CD4-positive, alpha-beta T cell treated with Interleukin-10 for 1 hour (primary cell): ENCODE measurements at places on chromosomes 1 and 21.

DNA sequence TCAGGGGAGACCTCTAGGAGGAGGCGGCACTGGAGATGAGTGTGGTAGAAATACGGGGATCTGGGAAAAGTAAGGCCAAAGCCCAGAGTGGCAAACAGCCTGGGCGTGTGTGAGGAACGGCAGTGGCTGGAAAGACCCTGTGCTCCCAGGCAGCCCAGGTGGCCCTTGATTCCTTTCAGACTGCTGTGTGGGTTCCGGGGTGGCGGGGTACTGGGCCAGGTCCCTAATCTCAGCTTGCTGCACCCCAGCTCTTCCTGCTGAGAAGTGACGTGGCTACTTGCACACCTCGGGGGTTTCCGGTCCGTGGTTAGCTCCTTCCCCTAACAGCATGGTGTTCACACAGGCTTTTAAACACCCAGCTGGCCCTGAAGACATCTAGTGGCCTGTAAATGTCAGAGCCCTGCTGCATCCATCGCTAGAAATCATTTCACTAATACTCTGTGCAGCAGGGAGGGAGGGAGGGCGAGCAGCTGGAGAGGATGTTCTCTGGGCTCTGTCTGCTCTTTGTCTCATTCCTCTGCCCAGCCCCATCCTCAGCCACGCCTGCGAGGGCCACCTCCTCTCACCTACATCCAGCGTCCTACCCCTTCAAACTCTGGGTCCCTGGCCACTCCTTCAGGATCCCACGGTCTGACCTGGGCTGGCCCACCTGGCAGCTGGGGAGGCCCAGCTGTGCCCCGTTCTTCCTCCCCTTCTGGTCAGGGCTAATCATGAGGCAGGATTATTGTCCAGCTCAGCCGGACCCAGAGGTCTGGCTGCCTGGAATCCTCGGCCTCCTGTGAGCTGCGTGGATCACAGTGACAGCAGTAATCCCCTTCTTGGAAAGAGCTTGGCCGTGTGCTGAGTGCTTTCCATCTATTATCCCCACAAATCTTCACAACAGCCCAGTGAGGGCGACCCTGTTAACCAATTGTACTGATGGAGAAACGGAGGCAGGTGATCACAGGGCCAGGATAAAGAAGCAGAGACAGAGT, 7.2 kb downstream of the ZDHHC18 start:
- peak; percentile 96 for DNase-seq

DNA sequence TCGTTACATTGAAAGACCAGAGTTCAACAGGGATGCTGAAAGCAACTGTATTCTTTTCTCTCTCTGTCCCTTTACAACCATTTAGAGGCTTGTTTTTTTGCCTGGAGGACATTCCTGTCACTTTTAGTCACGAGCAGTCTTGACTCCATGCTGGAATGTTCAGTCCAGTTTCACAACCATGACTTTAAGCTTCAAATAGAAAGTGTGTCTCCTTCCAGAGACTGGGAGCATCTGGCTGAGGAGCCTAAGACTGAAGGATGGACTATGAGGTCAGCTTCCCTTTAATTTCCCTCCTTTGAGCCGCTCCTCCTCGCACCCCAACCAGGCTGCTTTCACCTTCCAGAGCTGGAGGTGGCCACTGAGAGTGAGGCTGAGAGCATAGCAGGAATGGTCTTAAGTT, 10.5 kb upstream of the RYR2 start:
- DNase-seq = no peak

DNA sequence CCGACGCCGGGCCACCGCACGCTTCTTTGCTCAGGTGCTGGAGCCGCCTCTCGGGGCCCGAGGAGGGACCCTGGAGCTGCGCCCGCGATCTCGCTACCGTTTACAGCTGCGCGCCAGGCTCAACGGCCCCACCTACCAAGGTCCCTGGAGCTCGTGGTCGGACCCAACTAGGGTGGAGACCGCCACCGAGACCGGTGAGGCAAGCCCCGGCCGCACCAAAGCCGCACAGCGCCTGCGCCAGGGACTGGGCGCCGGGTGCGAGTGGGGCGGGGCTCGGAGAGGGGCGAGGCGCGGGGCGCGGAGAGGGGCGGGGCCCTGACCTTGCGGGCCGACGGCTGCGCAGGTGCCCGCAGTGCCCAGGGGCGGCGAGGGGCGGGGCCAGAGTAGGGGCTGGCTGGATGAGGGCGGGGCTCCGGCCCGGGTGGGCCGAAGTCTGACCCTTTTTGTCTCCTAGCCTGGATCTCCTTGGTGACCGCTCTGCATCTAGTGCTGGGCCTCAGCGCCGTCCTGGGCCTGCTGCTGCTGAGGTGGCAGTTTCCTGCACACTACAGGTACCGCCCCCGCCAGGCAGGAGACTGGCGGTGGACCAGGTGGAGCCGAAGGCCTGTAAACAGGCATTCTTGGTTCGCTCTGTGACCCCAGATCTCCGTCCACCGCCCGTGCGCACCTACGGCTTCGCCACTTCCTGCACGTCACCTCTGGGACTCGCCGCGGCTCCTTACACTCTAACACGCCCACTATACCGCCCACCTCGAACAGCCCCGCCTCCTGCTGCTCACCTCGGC, 9.8 kb upstream of the CDC20 start:
- peak; percentile 85 for DNase-seq

GRCh38 chr1:115118611-115119010, 29.3 kb upstream of the TSPAN2 start:
- DNase-seq = no peak
